ENCODE measurements at places on chromosomes 6 and 20.

GRCh38 chr20:57653910-57654309 is 33.7 kb upstream of the ZBP1 start:
- DNase-seq, result no peak

GRCh38 chr6:163387317-163387716 is 27.2 kb upstream of the QKI start:
- DNase-seq, result no peak

- no peak for DNase-seq
Measured at GRCh38 chr6:36160147-36160760, 29.9 kb downstream of the MAPK13 start.

GRCh38 chr6:168934660-168935627 is 318.7 kb downstream of the THBS2 start:
- DNase-seq, result no peak

- no peak for DNase-seq
Measured at GRCh38 chr6:42378536-42378935, 73.2 kb downstream of the TRERF1 start.

GRCh38 chr20:64082820-64083377 is 1.3 kb downstream of the LKAAEAR1 start:
- no peak for DNase-seq

DNA sequence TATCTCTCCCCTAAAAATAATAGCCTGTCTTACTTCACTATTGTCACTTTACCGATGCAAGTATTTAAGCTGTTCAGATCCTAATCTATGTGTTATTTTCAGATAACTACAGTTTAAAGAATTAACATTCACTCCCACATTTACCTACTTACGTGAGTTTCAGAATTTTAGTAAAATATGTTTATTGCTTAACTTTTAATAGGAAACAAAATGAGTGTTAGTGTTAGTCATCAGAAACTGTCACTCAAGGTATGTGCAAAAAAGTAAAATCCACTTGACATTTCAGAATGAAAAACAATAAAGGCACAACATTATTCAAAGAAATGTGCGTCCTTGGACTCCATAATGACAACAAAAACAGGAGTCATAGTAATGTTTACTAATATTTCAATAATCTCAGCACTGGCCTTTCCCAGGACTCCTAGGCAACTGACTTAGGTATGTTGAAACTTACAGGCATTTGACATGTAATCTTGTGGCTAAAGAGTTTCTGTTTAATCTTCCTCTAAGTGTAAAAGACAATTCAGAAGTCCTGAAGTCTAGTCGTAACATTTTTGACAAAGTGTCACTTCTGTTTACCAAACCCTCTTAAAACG is 4.5 kb downstream of the ATXN1 start:
- no peak for DNase-seq

- DNase-seq, result no peak
Measured at GRCh38 chr6:138716013-138716412, 57.6 kb upstream of the CCDC28A start.

- DNase-seq, result no peak
Measured at GRCh38 chr20:17306427-17306826, 79.6 kb downstream of the PCSK2 start.

Measured in stimulated activated CD8-positive, alpha-beta memory T cell treated with anti-CD3 and anti-CD28 coated beads, Interleukin-4, amount 100 ng/mL, for 4 hours (primary cell).